ENCODE measurements at places on chromosomes 12 and 14.
A peak's percentile ranks its signal among the peaks of the same experiment; 100 is the strongest.

GRCh38 chr14:100849115-100849781 lies 23.3 kb downstream of the MEG3 start:
- no peak for DNase-seq

DNA sequence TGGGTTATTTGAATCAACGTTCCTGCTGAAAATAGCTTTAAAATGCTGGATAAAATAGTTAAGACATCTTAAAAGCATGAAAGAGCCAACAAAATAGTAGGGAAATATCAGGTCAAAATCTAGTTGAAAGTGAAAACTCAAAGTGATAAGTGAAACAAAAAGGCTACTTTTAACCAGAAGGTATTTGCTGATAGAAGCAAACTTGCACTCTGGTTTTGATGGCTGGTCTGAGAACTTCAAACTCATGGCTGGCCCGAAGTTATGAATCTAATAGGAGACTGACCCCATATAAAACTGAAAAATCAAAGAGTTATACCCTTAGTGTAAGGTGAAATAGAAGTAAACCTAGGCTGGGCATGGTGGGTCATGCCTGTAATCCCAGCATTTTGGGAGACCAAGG lies 66.3 kb upstream of the HOXC13 start:
- no peak for DNase-seq

DNA sequence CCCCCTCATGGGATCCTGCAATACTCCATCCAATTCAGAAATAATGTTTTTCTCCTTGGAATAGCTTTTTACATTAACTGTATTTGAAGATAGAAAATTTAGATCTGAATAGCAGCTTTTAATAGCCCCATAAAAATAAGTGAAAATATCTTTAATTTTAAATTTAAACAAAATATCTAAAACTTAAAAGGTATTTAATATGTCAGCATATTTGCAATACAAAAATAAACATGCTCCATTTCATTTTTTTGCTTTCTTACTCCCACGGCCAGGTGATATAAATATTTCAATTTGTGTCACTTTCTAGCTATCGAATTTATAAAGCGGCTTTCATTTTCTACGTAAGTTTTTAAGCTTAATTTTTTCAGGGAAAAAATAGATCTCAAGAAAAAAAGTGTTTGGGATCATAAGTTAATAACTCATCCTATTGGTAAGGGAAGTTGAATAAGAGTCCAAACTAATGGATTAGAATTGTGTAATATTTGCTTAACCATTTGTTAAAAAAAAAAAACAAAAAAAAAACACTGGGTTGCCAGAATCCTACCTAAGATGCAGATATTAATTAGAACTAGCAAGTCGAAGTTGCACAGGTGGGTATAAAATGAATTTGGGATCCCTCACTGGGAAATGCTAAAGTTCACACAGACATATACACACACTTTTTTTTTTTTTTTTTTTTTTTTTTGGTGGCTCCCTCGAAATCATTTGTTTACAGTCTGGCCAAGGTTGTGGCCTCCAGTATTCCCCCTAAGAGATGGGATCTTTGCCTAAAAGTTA lies 47.6 kb downstream of the PPP2R5C start:
- no peak for DNase-seq

- no peak for DNase-seq
Observed at GRCh38 chr12:14113031-14113430, 131.6 kb upstream of the GRIN2B start.

DNA sequence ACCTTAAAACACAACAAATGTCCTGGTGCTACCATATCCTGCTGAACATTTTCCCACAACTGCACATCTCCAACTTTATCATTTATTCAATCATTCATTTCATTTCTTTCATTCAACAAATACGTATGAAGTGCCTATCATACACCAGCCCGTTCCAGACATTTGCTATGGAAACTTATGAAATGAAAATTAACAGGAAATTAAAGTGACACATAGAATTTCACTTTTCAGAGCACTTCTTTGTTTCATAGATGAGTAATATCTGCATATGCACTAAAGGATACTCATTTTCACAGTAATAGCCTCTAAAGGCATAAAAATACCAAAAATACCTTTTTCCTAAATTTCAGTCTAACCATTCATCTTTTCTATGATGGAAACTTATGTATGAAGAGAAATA lies 12.6 kb downstream of the CNIH1 start:
- no peak for DNase-seq

- DNase-seq, result peak; percentile 69
Observed at GRCh38 chr14:94423453-94424056, 29.0 kb downstream of the SERPINA11 start.

GRCh38 chr12:91492648-91493047 lies 310.0 kb upstream of the DCN start:
- DNase-seq, result no peak

DNA sequence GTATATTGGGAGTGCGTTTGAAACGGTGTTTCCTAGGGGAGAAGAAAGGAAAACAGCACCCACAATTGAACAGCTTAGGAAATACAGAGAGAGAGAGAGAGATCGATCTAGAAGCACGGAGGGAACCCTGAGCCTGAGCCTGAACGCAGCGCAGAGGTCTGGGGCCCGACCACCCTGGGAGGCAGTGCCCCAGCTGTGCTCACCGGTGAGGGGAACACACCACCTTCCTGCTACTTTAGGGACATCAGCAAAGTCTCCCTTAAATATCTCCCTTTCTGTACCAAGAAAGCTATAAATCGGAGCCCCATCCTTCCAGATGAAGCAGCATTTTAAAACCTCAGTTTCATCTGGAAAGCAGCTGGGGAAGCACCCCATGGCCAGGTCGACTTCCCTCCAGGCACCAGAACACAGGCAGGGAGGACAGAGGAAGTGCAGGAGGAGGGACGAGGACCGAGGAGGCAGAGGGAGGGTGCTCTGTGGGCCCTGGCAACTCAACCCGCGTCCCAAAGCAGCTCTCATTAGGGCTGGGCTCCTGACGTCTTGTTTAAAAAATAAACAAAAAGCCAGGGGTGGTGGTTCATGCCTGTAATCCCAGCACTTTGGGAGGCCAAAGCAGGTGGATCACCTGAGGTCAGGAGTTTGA lies 12.2 kb downstream of the RIMBP2 start:
- DNase-seq, result no peak

GRCh38 chr14:71698027-71698426 lies 234.2 kb upstream of the RGS6 start:
- no peak for DNase-seq

DNA sequence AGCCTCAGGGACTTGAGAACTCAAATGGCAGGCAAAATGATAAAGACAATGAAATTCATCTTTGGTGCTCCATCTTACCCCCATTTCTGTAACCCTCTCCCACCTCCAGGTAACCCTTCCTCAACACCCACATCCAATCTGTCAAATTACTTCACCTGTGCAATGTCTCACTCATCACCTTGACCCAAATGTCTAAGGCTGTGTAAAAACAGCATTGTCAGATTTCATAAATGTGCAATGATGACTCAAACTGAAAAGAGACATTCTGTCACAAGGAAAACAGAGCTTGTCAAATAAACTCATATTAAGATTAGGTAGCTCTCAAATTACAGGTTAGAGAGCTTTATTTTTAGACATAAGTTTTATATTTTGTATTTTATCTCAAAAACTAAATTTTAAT lies 19.9 kb upstream of the COCH start:
- DNase-seq, result no peak

- DNase-seq, result no peak
Observed at GRCh38 chr14:100091386-100091785, 26.2 kb downstream of the EVL start.

DNA sequence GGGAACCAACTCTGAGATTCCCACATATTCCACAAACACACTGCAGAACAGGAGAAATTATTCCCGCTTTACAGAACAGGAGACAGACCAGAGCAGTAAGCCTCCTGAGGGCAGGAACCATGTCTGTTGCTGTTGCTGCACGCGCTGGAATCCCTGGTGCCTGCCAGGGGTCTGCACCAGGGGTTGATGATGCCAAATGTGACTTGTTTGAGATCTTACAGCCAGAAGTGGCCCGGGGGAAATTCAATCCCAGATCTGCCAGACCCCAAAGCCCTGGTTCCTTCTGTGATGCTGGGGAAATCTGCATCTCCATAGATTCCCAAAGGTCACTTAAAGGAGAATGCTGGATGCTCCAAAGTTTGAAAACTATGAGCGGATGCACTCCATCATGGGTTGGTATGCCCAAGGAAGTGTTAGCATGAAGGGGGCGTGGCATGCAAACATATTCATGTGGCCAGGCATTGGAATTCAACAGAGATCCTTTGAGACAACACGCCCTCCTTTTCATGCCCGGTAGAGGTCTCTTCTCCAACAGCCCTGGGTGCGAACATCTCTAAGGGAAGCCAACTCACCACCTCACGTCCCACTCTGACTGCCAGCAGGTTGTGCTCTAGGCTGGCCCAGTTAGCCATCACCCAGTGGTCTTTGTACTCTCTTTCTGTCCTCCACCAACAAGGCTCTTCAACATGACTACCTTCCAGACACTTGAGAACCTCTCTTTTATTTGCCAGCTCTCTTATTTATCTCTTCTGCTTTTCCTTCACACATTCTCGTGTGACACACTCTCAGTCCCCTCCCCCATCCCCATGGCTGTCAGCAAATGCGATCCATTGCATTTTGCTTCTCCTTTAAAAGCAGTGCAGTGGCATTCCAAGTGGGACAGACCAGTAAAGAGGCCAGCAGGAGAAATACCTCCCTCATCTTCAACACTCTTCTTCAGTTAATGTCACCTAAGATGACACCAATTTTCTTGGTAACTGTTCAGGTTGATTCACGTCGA lies 131.3 kb downstream of the ZFP36L1 start:
- DNase-seq, result no peak
